ENCODE measurements at places on chromosomes 5 and 9.
A peak's percentile ranks its signal among the peaks of the same experiment; 100 is the strongest.

DNA sequence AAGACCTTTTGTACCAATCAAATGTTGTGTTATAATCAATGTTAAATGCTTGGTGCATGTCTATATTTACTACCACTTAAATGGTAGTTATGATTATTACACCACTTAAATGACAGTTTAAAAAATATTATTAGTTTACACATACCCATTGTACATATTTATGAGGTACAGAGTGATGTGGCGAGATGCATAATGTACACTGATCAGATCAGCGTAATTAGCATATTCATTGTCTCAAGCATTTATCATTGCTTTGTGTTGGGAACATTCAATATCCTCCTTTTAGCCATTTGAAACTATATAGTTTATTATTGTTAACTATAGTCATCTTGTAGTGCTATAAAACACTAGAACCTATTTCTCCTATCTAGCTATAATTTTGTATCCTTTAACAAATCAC lies 434.4 kb upstream of the ACTBL2 start:
- no peak for DNase-seq

DNA sequence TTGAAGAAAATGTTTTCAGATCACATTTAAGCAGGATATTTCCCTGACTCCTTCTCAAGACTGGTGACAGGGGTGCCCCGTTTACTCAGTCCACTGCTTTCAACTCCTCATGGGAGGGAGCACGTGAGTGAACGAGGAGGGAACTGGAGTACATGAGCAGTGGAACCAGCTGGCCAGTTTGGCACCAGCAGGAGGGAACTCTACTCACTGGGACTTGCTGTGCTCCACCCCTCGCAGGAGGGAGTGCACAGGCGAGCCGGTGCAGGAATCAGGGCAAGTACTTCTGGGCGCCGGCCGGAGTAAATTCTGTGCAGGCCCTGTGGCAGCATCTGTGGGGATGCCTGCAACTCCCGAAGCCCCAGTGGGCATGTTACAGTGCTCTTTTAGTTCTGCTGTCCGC lies 1941.1 kb upstream of the C9orf72 start:
- no peak for DNase-seq

GRCh38 chr5:6728011-6728794 lies 15.0 kb downstream of the TENT4A start:
- peak; percentile 63 for DNase-seq

GRCh38 chr5:16464664-16465543 lies 696 bp downstream of the ZNF622 start:
- no peak for DNase-seq

DNA sequence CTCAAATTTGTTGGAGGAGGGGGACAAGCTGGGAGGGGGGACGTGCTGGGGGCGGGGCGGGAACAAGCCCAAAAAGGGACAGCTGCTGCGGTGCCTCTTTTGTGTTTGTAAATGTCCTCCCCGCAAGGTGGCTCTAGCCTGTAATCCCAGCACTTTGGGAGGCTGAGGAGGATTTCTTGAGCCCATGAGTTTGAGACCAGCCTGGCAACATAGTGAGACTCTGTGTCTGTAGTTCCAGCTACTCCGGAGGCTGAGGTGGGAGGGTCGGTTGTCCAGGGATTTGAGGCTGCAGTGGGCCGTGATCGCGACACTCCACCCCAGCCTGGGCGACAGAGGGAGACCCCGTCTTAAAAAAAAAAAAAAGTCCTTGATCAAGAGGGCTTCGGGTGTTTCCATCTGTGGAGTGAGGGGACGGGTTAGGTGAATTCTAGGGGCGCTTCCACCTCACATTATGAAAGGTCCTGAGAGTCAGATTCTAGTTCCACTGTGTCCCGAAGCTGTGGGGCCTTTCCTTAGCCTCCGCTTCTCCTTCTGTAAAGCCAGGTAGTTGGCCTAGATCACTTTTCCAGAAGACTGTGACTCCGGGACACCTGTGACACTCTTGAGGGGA lies 779 bp upstream of the CTNNA1 start:
- no peak for DNase-seq

DNA sequence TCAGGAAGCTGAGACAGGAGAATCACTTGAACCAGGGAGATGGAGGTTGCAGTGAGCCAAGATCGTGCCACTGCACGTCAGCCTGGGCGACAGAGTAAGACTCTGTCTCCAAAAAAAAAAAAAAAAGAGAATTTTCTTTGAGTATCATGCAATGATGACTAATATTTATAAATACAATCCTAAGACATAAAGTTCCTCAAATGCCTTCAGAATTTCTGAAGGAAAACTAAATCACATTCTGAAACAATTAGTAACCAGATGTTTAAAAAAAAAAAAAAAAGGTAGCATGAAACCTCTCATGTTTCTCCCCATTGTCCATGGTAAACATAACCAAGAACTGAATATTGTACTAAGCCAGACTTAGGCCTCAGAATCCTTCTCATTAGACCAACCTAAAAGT lies 23.1 kb downstream of the MLLT3 start:
- no peak for DNase-seq

All from NCI-H1105 (cell line).